Hematopoietic multipotent progenitor cell treated with erythropoietin and hydrocortisone succinate and interleukin-3 and kit ligand, for 4 days (in vitro differentiated cells): ENCODE measurements at places on chromosomes 12 and 14.

DNA sequence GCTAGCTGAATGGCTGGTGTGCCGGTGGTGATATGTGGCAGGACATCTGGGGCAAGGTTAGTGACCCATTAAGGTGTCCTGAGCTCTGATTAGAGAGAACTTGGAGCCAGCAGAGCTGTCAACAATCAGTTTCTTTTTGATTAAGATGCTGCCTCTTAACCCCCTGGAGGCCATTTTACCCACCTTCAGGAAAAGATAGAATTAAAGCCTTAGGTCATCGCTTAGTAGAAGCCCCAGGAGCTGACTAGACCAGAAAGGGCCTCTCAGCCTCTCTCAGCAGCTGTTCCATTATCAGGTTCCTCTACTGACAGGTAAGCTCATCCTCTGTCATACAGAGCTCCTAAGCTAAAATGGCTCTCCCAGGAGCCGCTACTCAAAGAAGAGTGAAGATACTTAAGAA, 339.0 kb downstream of the FUT8 start:
- DNase-seq, result no peak

- peak; percentile 71 for DNase-seq
These were observed 6.3 kb upstream of the NYNRIN start for GRCh38 chr14:24392325-24393091.

DNA sequence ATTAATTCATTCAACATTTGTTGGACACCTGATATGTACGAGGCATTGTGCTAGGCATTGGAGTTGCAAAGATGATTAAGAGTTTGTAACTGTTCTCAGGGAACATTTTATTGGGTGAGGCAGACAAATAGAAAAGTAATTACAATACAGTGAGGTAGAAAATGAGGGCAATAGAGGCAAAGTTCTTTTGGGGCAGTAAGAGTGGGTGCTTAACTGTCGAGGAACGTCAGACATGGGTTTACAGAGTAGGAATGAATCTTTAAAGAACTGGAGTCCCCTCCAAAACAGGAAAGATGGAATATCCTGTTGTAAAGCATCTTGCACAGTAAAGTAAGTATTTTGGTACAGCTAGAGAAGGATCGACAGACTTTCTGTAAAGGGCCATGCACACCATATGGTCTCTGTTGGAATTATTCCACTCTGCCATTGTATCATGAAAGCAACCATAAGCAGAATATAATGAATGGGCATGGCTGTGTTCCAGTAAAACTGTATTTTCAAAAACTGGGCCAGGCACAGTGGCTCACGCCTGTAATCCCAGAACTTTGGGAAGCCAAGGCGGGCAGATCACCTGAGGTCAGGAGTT, 9.1 kb downstream of the CREBL2 start:
- DNase-seq, result no peak

DNA sequence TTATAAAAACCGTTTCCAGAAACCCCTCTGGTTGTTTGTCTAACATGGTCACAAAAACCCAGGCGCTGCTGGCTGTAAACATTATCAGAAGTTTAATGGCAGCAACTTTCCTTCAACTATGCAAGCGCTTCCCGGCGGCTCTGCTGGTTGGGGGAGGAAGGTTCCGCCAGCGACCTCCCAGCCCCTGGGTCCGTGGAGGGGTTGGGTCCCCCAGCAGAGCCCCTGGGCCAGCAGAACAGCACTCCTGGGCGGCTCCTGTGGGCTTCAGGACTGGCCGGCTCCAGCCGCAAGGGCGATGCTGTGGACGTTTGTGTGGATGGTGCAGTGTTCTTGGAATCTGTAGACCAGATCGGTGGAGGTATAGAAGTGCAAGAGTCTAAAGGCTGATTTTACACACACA, 26.0 kb downstream of the LRCOL1 start:
- no peak for DNase-seq

DNA sequence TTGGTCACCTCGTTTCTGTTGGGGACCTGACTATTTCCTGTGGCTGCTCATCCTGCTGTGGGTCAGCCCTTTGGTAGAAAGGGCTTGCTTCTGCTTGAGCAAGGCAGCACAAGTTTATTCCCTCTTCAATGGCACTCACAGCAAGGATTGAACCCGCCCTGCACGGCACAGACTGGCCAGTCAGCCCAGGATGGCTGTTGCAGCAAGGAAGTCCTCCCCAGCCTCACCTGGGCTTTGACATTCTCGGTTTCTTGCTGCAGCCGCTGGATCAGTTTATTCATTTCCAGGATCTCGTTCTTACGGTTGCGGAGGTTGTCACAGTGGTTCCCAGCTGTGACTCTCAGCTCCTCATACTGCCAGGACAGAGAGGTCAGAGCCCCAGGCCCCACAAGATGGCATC, 9.5 kb downstream of the KRT82 start:
- DNase-seq, result no peak

GRCh38 chr14:71716041-71716772, 216.0 kb upstream of the RGS6 start:
- no peak for DNase-seq

- no peak for DNase-seq
These were observed 19.4 kb downstream of the TMEM116 start for GRCh38 chr12:111993292-111994150.

- DNase-seq, result peak; percentile 80
These were observed 308.1 kb downstream of the RPAP3 start for GRCh38 chr12:47397664-47398281.

- peak; percentile 92 for DNase-seq
These were observed 567.5 kb downstream of the TRHDE start for GRCh38 chr12:72839696-72840095.

DNA sequence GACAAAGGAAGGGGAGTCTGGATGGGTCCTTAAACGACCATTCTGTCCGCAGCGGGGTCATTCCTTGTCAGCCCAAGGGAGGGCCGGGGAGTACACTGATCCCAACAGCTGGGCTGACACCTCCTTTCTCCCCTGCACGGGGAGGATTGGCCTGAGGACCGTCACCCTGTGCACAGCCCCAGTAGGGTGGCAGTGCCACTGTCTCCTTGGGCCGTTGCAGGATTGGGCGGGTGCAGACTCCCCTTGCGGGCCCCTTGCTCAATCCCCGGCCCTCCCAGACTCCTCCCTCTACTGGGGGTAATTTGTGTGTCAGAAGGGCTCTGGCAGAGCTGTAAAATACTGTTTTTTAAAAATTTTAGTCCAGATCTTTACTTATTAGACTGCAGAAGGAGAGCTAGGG, 12.6 kb upstream of the AMN start:
- no peak for DNase-seq
